ENCODE measurements at places on chromosomes 4 and X.
A peak's percentile ranks its signal among the peaks of the same experiment; 100 is the strongest.

GRCh38 chr4:165016971-165017370 is 14.8 kb upstream of the TRIM60 start:
- DNase-seq, result peak; percentile 5

- no peak for DNase-seq
These were observed 197.4 kb downstream of the PTTG2 start for GRCh38 chr4:38157592-38157991.

- DNase-seq, result no peak
These were observed 156.5 kb upstream of the ETNPPL start for GRCh38 chr4:108919226-108919893.

GRCh38 chrX:69387567-69388487 is 116.3 kb upstream of the NALF2 start:
- DNase-seq, result peak; percentile 72

DNA sequence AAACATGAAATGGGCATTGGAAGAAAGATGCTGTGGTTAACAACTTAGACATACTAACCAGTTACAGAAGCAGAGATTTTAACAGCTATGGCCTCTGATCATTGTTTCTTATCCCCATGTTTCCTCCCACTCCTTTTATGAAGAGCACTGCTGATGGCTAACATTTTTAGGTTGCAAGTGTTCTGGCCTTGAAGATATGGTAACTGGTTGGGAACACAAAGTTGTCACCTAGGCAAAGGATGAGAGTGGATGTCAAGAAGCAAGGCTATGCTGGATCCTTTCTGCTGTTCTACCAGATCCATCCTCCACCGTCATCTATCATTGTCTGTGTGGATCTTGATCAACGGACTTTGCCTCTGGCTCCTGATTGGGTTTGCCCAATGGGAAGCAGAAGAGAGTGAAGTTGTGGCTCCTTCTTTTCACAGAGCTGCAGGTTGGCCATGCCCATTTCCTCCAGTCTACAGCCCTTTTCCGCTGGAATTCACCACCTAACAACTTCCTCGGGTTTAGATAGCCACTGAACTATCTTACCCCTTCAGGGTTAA is 48.9 kb upstream of the SPP1 start:
- no peak for DNase-seq

GRCh38 chrX:77415161-77415560 is 32.0 kb upstream of the FGF16 start:
- DNase-seq, result peak; percentile 24

DNA sequence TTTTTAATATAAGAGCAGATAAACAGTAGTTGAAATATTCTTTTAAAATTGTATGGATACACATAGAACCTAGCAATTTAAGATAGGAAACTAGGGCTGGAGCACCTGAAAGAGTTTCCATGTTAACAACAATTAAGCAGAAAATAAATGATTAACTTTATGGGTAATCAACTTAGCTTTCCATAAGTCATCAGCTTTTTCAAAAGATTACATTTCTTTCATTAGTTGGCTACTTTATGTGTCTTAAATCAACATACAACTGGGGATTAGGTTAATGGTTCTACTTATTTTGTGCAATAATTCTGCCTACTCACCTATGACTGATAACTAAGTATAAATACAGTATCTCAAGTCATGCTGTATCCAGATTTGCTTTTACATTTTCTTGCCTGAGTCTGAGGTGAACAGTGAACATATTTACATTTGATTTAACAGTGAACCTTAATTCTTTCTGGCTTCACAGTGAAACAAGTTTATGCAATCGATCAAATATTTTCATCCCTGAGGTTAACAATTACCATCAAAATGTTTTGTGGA is at the start of gene ANXA10:
Gene ANXA10, plus strand, starts transcription at position 362 of the 537 bp plus-strand sequence. Its CDS starts 164 bp downstream, at position 526.
- no peak for DNase-seq

DNA sequence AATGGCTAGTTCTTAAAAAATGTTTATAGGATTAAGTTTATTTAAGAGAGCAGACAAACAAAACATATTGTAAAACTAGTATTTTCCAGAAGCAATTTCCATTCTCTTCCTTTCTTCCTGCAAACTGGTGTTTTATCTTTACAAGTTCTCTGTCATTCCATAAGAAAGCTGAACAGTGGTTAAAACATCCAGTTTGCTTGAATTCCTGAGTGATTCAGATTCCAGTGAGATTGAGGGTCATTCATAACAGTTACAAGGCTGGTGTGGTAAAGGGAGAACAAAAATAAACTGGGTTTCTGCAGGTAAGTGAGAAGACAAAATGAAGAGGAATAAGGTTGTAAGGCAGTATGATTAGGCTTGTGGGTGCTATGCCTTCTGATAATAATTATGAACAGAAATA is 544.8 kb upstream of the DIPK2B start:
- no peak for DNase-seq

All from cardiac muscle cell (in vitro differentiated cells and primary cell).